ENCODE measurements at places on chromosomes 1 and 21. TPM values are rescaled to one million over a fixed set of nuclear protein-coding genes. Genes with fewer than 3 reads are reported as not detected.

DNA sequence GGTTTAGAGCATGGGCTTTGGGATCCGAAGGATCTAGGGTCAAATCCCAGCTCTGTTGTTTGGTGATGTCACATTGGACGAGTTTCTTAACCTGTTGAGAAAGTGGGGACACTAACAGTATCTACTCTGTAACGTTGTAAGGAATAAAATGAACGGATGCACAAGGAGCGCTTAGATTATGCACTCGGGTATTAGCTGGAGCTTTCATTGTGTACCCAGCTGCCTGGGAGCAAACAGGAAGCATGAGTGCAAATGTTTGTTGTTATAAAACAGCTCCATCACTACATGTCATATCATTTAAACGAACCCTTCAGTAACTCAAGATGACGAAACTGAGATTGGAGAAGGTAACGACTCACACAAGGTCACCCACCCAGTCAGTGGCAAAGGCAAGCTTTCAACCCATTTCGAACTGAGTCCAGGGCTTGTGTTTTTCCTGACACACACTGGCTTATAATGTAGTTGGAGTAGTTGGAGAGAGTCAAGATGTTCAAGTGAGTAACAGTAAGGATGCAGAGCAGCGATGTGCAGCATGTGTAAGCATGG lies 16.2 kb upstream of the SLC6A17 start:
- DNase-seq, result no peak

Gene TMEM240
- 10.2 TPM for total RNA-seq

Gene ANKRD34A
- total RNA-seq, result 1.6 TPM

- DNase-seq, result no peak
Measured at GRCh38 chr1:201059871-201060555, 36.5 kb upstream of the KIF21B start.

DNA sequence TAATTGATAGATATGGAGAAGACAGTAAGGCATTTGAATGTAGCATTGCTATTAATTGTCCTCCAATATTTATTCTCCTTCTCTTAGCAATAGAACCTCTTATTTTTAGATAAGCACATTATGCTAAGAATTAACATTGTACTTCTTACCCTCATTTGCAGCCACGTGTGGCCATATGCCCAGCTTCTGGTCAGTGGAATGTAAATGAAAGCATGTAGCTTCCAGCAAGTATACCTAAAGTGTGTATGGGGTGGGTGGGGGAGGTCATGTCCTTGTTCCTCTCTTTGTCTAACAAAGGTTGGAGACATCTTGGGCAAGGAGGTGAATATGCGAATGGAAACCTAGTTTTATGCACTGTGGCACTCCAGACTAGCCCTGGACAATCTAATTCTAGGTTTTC lies 133.6 kb upstream of the HMCN1 start:
- DNase-seq, result no peak

- DNase-seq, result no peak
Measured at GRCh38 chr1:213291526-213291925, 240.5 kb downstream of the RPS6KC1 start.

DNA sequence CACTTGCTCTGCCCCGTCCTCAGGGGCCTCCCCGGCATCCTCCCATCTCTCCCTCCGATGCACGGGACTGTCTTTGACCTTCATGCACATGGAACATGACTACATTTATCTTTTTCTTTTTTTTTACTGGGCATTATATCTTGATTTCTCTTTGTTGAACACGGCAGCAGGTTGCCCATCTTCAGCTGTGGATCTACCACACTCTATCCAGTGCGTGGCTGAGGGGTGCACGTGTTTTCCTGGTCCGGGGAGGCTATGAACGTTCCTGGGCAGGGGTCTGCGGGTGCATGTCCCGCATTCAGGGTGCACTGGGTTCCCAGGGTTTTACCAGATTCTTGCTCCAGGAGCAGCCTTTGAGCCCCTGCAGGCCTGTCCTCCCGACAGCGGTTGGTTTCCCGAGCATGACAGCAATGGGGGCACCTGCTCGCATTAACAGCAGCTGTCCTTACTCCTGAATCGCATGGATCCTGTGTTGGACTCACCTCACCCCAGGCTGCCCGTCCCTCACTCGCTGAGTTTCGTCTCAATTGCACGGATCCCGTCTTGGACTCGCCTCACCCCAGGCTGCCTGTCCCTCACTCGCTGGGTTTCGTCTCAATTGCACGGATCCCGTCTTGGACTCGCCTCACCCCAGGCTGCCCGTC lies 7.4 kb downstream of the POFUT2 start:
- no peak for DNase-seq

Gene C4BPA
- 0.20 TPM for total RNA-seq
